Activated CD8-positive, alpha-beta memory T cell treated with anti-CD3 and anti-CD28 coated beads for 48 hours (primary cell): ENCODE measurements at places on chromosomes 2 and 18.

DNA sequence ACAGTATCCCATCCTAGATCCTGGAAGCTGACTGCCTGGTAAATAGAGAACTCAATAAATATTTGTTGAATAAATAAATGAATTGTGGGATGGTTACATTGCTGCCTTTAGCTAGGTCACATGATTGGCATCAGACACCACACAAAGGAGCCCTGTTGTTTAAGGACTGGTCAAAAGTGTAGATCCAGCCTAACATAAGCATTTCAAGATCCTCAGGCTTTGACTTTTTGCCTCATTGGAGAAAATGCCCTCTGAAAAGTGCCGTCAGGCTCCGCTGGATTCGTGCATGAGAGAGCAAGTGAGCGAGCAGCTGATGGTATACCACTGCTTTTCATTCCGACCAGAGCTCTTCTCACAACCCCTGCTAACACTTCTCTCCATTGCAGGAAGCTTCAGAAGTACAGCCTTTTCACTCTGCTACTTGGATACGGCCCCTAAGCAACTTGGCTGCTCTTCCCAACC is 1.3 kb upstream of the ZNF24 start:
- no peak for DNase-seq

GRCh38 chr2:221070106-221070505 is 502.0 kb downstream of the EPHA4 start:
- no peak for DNase-seq

GRCh38 chr2:130869441-130870160 is 32.9 kb downstream of the ARHGEF4 start:
- DNase-seq, result no peak

GRCh38 chr2:171798156-171798820 is 95.8 kb downstream of the SLC25A12 start:
- no peak for DNase-seq

DNA sequence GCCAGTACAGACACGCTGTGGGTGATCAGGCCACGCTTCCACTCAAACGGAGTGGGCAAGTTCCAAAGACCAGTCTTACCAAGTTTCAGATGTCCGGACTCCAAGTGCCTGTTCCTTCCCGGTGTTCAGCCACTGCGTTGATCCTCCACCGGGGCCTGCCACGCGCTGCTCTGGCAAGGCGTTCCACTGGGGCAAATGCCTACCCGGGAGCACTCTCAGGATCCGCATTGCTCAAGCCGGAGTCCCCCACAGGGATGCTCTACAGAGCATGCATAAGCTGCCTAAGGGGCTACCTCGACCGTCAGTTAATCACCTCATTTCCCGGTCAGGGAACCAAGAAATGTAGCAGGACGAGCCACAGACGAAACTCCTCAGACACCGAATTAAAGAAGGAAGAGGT is 37.0 kb upstream of the CLASP1 start:
- no peak for DNase-seq
